DMS79 (cell line): ENCODE measurements at places on chromosomes 1 and 21.

- no peak for DNase-seq
Observed at GRCh38 chr1:21598904-21599303, 70.3 kb downstream of the RAP1GAP start.

GRCh38 chr1:224127925-224128819 lies 14.3 kb downstream of the FBXO28 start:
- DNase-seq, result no peak

- no peak for DNase-seq
Observed at GRCh38 chr21:36080386-36080785, 10.6 kb downstream of the CBR1 start.

DNA sequence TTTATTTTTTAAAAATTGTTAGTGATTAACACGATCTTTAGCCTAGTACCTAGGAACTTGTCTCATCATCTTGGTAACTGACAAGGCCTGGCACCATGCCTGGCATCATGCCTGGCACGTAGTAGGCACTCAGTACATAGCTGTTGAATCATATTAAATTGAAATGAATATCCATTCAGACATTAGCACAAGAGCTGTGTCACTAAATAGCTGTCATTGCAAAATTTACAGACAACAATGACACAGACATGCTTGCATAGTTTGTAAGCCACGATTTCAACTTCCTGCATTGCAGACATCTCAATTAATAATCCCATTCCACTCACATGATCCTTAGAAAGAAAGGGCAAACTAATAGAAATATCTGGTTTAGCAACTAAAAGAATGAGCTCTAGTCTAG lies 15.4 kb upstream of the PHACTR4 start:
- DNase-seq, result no peak

GRCh38 chr1:54409156-54410142 lies 3.3 kb upstream of the SSBP3 start:
- no peak for DNase-seq

- DNase-seq, result no peak
Observed at GRCh38 chr1:217392441-217392840, 238.4 kb downstream of the GPATCH2 start.

- no peak for DNase-seq
Observed at GRCh38 chr1:17520041-17520440, 19.5 kb upstream of the ARHGEF10L start.

DNA sequence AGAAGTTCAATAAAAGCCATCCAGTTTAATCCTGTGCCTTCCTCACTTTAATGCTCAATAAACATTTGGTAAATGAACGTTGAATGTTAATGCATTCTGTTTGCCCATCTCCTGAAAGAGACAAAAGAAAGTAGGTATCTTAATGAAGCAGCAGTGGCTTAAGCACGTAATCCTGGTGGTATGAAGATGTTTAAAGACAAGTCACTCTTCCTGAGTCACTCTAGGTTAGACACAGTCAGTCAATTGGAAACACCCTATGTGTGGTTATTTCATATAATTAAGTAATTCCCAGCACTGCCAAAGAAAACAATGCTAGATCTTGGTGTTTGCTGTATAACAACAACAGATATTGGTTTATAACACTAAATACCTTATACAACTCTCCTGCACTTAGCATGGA lies 334.0 kb upstream of the FMN2 start:
- DNase-seq, result no peak

DNA sequence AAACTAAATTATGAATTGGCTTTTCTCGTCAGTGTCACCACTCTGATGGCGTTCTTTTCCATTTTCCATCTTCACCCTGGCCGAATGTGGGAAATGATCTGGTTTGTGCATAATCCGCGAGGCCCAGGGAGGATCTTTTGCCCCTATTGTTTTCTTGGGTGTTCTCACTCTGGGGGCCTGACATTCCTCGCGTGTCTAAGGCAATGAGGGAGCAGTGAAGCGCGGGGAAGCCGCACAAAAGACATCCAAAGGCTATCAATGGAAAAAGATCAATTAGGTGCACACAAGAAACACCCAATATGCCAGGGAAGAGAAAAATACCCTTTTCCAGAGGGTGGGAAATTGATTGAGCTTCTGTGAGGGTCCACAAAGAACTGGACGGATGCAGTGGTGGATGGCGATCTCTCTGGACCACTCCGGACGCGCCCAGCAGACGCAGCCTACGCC lies 941 bp upstream of the C1orf21 start:
- DNase-seq, result no peak

DNA sequence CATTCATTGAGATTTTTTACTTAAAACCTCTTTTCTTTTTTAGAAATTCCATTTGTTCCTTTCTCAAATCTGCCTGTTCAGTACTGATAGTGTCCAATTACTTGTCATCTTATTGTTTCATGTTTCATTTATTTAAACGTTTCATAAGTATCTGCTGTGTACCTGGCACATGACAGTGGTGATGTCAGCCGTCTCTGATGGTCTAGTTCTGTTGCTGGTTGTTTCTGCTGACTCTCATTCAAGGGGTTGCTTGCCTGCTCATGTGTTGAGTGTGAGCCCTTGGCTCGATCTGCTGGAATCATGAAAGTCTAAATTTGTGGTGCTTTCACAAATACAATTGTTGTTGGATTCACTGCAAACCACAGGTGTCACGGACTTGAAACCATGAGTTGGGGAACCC lies 25.5 kb upstream of the C2CD2 start:
- DNase-seq, result no peak

GRCh38 chr1:207418351-207418750 lies 35.8 kb upstream of the CR2 start:
- DNase-seq, result no peak

GRCh38 chr1:172650474-172651193 lies 8.3 kb upstream of the FASLG start:
- no peak for DNase-seq

GRCh38 chr1:90724361-90724760 lies 7.3 kb upstream of the BARHL2 start:
- no peak for DNase-seq

- no peak for DNase-seq
Observed at GRCh38 chr1:81489372-81489934, 311.3 kb upstream of the ADGRL2 start.

- no peak for DNase-seq
Observed at GRCh38 chr1:15282038-15282437, 35.0 kb downstream of the FHAD1 start.

DNA sequence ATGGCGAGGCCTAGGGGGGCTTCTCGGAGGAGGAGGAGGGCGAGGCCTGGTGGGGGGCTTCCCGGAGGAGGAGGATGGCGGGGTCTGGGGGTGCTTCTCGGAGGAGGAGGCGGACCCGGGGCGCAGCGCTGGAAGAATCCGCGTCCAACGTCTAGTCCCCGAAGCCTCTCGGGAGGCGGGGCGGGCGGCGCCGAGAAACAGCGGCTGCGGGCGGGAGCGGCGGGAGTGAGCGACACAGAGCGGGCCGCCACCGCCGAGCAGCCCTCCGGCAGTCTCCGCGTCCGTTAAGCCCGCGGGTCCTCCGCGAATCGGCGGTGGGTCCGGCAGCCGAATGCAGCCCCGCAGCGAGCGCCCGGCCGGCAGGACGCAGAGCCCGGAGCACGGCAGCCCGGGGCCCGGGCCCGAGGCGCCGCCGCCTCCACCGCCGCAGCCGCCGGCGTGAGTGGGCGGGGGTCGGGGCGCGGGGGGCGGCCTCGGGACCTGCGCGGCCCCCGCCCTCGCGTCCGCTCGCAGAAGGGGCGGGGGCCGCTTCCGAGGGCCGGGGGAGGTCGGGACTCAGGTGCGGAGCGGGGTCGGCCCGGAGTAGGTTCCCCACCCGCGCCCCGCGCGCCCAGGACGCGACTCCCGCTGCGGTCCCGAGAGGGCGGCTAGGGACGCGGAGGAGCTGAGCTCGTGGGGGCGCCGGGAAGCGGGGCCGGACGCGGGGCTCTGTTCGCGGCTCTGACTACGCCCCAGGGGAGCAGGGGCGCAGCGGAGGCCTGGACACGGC lies at the start of gene KLHL17:
KLHL17 (plus strand) TSS at position 222 of the 769 bp plus-strand sequence; CDS start at position 332, 110 bp downstream.
- DNase-seq, result peak; percentile 14
